ENCODE measurements at places on chromosomes 4 and X.

DNA sequence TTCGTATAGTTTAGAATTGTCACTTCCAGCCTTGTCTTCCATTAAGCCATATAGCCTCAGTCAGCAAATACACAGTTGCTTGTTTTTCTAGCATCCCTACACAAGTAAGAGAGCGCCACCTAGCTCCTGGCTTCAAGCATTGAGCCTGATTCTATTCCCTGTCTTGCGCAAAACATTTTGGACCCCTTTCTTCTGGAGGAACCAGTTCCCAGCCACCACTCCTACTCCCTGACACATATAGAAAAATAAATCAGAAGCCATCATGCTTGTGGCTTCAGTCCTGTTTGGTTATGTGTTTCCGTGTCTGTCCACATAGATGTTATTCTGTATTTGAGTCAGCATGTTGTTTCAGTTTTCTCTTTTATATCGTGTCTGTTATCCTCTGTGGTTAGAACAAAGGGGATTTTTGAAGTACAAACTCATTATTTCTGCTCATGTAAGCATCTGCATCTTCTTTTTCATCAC lies 59.9 kb downstream of the GK start:
- DNase-seq, result peak; percentile 31

DNA sequence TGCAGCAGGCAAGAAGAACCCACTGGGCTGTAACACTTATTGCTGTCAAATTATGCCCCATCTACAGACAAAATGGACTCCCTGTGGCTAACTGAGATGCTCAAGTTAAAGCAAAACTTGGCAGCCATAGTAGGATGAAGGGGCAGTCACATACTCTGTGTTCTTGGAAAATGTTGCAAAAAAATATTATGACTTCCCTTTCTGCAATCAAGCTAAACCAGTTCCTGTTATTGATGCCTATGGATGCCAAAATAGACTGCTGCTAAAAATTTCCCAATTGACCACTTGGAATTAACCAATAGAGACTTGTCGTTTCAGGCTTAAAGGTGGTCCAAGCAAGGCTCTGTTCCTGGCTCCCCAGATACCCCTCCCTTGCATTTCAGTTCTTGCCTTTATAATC lies 49.5 kb downstream of the IQCM start:
- no peak for DNase-seq

DNA sequence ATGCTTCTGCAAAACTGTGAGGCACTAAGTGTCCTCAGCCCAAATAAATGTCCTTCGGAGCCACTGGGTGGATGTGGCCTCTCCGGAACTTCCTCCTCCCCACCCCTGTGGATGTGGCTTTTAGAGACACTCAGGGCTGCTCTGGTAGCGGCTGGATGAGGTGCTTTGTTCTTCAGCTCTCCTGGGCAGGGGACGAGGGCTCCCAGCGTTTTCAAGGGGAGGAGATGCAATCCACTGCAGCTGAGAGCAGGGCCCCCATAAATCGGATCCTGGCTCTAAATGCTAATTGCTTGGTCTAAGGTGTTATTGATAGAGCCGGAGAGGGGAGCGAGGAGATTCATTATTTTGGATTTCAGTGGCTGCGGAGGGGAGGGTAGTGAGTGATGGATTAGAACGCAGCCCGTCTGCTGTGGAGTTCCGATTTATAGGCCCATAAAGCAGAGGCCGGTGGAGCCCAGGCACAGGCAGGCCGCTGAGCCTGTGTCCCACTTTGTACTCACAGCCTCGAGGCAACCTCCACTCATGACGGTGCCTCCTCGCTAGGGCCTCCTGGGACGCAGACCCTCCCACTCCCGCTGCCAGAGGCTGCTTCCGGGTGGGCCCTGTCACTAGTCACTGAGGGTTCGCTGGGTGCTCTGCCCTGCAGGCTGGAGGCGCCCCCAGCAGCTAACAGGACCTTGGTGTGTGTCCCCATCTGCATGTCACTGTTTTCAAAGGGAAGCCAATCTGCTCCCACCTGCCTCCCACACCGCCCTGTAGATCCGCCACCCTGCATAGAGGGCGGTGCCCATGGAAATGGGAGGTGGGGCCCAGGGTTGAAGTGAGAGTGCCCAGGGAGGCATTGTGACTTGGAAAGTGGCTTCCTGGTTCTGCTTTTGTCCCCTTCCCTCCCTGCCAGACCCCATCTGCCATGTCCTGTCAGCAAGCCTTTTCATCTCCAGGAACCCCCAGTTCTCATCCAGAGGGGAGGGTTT lies 135.4 kb upstream of the PSAPL1 start:
- DNase-seq, result no peak

DNA sequence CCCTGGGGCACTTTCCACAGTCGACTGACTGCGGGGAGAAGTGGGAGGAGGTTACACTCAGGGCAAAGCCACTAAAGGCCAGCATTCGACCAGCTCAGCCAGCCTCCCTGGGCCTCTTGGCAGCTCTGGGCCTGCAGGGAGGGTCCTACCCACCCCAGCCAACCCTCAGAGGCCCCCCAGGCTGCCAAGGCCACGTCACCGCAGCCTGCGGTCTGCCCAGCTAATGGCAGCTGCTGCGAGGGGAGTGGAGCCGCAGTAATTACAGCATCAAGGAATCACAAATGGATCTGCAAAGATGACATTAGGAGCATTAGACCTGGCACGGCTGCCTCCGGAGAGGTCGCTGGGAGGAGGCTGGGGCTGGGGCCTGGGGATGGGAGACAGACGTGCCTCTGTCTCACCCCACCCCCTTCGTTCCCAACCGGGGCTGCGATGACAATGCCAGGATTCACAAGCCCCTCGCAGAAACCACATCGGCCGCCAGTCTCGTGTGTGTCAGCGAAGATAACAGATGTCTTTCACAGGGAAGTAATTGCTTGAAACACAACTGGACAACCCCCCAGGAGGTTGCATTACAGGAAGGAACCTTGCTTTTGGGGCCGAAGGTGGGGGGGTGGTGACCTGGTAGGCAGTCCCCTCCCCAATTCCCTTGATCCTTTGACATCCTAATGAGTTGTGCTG lies 367.6 kb downstream of the BCOR start:
- DNase-seq, result no peak

DNA sequence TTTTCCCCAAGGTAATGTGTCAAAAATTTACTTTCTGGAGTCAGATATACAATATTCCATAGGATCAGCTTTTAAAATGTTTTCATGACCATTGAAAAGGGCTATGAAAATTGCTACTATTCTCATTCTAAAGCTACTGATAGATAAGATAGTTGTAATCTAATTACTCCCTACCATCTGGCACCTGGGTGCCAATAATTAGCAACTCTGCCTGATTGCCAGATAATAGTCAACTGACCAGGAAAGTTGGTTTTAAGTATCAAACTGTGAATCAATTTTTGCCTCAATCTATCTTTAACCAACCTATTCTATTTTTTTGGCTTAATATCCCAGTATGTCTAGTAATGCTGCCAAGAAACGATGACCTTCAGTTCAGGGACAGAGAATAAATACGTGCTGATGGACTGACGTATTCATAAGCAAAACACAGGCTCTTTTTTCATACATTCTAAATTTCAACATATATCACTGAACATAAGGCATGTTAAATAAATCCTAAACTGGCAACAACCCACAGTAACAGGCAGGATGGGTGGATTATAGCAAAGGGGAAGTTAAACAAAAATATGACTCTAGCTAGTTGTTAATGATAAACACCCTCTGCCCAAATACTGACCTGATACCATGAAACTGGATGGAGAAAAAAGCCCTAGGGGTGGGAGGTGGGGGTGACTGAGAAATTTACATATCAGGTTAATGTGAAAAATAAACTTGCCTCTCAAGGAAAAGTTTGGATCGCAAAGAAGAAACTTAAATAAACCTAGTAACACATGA lies 18.2 kb downstream of the SH3RF1 start:
- DNase-seq, result no peak

Data from CD4-positive, alpha-beta T cell (primary cell).